ENCODE measurements at places on chromosomes 5 and 9.
A peak's percentile ranks its signal among the peaks of the same experiment; 100 is the strongest.

- DNase-seq = no peak
These were observed 103.7 kb upstream of the ITGA1 start for GRCh38 chr5:52684051-52684450.

DNA sequence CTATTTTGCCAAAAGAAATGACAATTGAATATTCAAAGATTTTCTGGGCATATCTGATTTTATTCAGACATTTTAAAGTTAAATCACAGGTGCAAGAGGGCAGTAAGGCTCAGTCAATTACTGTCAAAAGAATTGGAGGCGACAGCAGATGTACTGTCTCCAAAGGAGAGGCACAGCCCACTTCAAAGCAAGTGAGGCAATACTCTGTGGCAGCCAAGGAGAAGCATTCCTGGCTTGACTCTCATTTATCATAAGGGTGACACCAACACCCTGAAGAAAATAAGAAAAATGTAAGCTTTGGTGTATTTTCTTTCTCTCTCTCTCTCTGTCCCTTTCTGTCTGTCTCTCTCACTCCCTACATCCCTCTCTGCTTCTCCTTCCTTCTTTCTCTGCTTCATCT, 93.3 kb downstream of the SVEP1 start:
- no peak for DNase-seq

GRCh38 chr9:77475641-77476473, 172.3 kb downstream of the GNA14 start:
- DNase-seq = peak; percentile 8

- no peak for DNase-seq
These were observed 56.9 kb upstream of the GGTA1 start for GRCh38 chr9:121556580-121556979.

DNA sequence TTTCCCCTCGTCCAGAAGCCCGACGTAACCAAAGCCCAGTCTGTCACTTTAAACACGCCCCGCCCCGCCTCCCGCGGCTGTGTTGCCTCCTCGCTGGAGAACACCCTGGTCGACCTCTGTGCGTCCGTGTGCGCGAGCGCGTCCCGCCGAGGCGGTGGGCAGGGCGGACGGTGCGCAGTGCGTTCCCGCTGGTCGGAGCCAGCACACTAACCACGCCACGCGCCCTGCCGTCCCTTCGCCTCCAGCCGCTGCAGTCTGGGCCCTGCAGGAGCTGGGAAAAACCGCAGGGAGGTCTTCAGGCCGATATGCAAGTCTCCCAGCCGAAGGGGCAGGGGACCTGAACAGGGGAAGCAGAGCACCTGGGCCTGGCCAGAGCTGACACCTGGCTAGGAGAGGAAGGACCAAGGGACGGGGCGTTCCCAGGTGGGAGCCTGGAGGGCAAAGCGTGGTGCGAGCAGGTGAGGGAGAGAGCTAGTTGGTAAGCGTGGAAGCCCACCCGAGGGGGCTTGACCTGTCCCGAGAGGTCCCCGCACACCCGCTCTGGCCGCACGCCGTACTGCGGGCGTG, 1.3 kb upstream of the PHPT1 start:
- DNase-seq = no peak

Data from amygdala (tissue), 56 donors.